ENCODE measurements at places on chromosomes 2 and 18.
A peak's percentile ranks its signal among the peaks of the same experiment; 100 is the strongest.

DNA sequence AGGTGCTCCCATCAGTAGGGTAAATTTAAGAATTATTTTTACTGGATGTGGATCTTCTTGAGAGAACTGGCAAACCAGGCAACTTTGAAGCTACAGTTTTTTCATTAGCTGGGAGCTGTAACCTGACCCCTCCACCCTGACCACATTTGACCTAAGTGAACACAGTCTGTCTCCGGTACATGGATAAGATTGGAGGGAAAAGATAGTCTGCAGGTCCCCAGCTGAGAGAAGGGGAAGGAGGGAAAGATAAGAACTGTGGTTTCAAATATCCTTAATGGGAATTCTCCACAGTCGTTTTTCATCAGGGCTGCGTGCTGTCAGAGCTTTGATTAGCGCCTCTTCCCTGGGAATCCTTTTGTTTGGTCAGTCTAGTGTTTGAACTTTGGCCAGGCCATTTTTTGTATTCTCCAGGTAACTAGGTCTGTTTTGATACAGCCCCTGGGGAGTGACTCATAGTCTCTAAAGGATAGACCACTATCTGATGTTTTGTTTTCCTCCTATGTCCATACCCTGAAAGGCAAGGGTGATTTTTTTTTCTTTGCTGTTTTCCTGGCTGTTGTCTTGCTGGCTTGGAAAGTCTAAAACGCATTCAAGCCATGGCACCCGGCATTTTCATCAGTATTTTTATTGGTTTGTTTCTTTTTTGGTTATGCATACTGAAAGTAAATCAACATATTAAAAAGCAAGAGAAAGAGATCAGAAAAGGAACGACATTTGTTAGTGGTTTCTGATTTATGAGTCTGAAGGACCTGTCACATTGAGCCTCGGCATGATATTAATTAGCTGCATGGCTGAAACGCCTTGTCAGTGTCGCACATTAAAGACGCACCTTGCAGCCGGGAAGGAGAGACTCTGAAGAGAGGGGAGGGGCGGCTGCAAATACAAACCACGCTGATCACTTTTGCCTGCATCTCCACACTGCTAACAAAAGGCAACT lies 183.4 kb upstream of the FN1 start:
- no peak for ATAC-seq

DNA sequence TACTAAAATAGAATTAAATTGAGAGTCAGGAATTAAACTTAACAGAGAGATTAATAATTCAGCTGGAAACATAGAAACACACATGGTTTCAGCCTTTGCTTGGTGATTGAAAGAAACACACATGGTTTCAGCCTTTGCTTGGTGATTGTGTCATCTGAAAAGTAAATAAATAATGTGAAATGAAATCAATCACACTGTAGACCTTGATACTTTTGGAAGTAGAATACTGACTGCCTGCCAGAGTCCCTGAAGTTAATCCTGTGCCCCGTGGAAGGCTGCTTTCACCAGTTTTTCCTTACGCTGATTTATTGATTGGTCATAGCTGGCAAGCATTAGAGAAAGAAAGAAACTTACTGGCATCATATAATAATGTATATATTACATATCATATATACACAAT lies 1252.7 kb upstream of the FAM98A start:
- ATAC-seq = no peak

DNA sequence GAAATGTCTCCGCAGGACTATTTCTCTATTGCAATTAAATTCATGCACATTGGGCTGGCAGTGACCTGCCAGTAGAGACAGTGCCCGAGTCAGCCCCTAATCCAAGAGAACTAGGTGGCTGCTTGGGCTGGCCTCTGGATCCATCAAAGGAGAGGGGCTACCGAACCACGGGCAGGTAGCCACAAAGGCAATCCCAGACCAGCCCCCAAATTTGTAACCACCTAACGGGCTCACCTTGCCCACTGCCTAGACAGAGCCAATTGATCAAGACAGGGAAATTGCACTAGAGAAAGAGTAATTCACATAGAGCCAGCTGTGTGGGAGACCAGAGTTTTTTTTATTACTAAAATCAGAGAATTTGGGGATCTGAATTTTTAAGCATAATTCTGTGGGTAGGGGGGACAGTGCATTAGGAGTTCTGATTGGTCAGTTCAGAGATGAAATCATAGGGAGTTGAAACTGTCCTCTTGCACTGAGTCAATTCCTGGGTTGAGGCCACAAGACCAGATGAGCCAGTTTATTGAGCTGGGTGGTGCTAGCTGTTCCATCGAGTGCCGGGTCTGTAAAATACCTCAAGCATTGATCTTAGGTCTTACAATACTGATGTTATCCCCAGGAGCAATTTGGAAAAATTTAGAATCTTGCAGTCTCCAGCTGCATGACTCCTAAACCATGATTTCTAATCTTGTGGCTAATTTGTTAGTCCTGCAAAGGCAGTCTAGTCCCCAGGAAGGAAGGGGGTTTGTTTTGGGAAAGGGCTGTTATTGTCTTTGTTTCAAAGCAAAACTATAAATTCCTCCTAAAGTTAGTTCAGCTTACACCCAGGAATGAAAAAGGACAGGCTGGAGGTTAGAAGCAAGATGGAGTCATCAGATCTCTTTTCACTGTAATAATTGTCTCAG lies 260.4 kb upstream of the SP5 start:
- no peak for ATAC-seq

- ATAC-seq = no peak
Observed at GRCh38 chr2:234673501-234673900, 176.6 kb upstream of the ARL4C start.

DNA sequence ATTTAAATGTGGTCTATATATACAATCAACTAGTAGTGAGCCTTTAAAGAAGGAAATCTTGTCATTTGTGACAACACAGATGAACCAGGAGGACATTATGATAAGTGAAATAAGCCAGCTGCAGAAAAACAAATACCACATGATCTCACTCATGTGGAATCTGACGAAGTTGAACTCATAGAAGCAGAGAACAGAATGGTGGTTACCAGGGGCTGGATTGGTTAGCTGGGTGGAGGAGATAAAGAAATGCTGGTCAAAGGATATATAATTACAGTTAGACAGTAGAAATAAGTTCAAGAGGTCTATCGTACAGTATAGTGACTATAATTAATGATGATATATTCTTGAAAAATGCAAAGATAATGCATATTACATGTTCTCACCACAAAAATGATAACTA lies 267.9 kb downstream of the FBXO15 start:
- no peak for ATAC-seq

DNA sequence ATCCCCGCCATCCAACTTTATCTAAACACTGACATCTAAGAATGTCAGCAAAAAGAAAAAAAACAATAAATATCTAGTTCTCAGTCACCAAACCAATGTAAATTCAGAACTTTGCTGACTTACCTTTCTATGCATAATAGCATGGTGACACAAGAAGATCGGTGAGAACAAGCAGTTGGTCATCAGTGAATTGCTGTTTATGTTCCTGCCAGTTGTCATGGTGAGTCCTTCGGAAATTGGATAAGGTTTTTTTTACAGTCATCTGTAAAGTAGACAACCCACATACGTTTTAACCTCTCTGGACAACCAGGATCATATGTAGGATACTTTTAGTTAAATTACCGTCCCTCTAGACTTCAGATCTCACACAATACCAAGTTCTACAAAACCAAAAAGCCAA lies 6.2 kb upstream of the GPR75 start:
- no peak for ATAC-seq

DNA sequence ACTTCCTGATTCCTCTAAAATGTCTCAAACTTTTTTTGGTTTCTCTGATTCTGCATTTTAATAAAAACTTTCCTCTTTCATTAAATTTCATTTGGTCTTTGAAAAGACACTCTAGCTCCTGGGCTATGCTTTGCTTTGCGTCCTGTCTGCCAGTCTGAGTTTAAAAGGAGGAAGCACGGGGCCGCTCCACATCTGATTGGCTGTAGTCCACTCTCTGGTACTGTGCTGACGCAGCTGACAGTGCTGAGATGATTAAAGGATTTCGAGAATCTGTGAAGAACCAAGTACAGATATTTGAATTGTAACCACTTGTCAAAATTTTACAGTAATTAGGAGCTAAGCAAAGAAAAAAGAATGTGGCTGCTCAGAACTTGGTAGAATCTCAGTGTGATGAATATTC lies 199.6 kb upstream of the HNMT start:
- no peak for ATAC-seq

- ATAC-seq = no peak
Observed at GRCh38 chr2:60371681-60372080, 181.8 kb downstream of the BCL11A start.

- ATAC-seq = no peak
Observed at GRCh38 chr2:7243276-7243675, 326.1 kb downstream of the RNF144A start.

- ATAC-seq = no peak
Observed at GRCh38 chr2:32792416-32792815, 154.3 kb upstream of the LTBP1 start.

- peak; percentile 4 for ATAC-seq
Observed at GRCh38 chr2:111884592-111884964, 585 bp upstream of the ANAPC1 start.

GRCh38 chr18:26637324-26637723 lies 89.0 kb upstream of the KCTD1 start:
- no peak for ATAC-seq

GRCh38 chr2:50529600-50530218 lies 502.2 kb downstream of the NRXN1 start:
- ATAC-seq = peak; percentile 45

DNA sequence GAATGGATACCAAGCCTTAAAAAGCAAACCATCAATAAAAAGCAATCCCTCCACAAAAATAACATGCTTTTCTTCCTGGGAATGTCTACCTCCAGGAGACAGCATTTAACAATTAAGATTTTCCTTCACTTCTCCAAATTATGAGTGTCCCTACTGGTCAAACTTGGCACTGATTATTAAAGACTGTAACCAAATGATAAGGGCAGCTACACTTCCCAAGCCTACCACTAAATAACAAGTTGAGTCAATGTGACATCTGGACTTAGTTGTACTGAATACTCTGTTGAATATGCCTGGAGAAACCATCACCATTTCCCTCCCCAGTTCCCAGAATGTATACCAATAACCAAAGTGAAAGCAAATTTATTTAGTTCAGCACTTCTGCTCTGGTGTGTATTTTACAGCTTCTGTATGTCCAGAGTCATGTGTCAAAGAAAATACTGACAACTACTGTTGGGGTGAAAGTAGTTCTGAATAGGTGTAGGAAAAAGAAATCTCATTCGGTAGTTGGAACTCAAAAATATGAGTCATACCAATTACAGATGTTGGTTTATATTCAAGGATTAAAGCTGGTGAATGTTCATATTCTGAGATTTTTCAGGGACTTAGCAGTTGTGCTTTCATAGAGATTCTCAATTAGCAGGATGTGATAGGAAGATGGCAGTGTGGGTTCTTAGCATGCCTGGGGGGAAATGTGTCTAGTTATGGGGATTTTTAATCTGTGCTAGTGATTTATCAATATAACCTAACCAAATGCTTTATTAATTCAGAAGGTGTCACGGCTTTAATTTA lies 1291.6 kb upstream of the GYPC start:
- no peak for ATAC-seq

GRCh38 chr2:171726847-171727450 lies 39.7 kb downstream of the DYNC1I2 start:
- ATAC-seq = no peak

- ATAC-seq = no peak
Observed at GRCh38 chr2:128311216-128311754, 7.4 kb downstream of the HS6ST1 start.

- peak; percentile 28 for ATAC-seq
Observed at GRCh38 chr2:113233593-113234550, 44.8 kb downstream of the PAX8 start.

- no peak for ATAC-seq
Observed at GRCh38 chr2:123438251-123438650, 586.8 kb upstream of the CNTNAP5 start.

GRCh38 chr2:237455764-237456163 lies 31.3 kb upstream of the MLPH start:
- peak; percentile 23 for ATAC-seq

DNA sequence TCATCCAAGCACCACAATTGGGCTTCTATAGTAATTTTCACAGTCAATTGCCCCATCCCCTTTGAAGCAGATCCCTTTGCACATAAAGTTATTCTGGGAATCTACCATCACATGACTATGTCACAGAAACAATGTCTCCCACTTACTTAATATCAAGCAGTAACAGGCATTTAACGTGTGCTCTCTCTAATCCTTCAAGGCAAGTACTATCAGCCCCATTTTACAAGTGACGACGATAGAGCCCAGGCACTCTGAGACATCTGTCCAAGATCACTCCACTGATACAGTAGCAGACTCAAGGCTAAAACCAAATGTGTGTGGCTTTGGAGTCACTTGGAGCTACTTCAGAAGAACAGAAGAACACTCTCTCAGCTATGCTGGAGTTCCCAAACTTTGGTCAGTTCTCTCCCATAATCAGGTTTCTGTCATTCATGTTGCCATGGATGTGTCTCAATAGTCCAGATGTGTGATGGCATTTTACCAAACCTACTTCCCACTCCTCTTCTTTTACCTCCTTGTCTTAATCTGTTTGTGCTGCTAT lies 39.7 kb downstream of the PID1 start:
- ATAC-seq = no peak

DNA sequence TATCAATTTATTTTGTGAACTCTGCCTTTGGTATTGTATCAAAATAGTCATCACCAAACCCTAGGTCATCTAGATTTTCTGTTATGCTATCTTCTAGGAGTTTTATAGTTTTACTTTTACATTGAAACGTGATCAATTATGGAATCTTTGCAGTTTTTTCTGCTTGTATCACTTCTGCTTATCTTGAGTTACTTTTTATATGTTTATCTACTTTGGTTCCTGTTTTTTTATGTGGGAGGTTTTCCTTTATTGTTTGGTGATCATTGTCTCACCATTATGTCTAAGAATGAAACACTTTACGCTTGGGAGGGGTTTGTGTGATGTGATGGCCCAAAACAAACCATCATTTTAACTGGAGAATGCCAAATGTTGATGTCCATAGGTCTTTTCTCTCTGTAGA lies 261.2 kb downstream of the SPAG16 start:
- ATAC-seq = no peak

- no peak for ATAC-seq
Observed at GRCh38 chr2:236703373-236703709, 133.7 kb downstream of the ACKR3 start.

- no peak for ATAC-seq
Observed at GRCh38 chr2:134555411-134555810, 163.4 kb downstream of the TMEM163 start.

GRCh38 chr2:227033471-227034148 lies 130.4 kb downstream of the COL4A4 start:
- peak; percentile 51 for ATAC-seq

DNA sequence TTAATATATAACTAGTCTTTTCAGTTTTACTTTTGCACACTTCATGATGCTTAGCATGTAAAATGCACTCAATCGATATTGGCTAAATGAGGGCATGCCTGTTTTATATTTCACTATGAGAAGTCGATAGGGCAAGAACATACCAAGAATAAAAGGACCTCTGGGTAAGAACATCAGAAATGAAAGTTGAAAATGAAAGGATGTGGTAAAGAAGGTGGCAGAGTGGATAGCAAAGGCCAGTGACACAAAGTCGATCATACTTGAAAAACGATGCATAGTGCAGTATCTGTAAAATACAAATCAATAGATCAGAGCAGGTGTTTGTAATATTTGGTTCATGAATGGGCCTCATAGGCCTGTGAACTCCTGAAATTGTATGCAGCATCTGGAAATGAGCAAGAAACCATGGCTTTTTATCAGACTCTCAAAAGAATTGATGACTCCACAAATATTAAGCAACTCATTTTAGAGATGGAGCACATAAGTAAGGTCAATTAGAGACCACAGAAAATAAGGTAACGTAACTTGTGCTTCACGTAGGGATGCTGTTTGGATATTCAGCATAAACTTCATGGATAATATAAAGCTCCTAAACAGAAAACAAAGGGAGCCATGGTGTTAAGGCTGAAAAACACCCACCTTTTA lies 653.4 kb downstream of the NYAP2 start:
- no peak for ATAC-seq
